ENCODE measurements at places on chromosomes 1 and 21. TPM values are rescaled to one million over a fixed set of nuclear protein-coding genes. Genes with fewer than 3 reads are reported as not detected.

The STMN1 gene
- 745 TPM for polyA plus RNA-seq

GRCh38 chr1:205760606-205761005 lies 10.6 kb upstream of the NUCKS1 start:
- DNase-seq = no peak

The TRIM45 gene
- polyA plus RNA-seq = 20.3 TPM

GRCh38 chr1:203871114-203871880 lies 9.9 kb downstream of the SNRPE start:
- DNase-seq = peak; percentile 79

DNA sequence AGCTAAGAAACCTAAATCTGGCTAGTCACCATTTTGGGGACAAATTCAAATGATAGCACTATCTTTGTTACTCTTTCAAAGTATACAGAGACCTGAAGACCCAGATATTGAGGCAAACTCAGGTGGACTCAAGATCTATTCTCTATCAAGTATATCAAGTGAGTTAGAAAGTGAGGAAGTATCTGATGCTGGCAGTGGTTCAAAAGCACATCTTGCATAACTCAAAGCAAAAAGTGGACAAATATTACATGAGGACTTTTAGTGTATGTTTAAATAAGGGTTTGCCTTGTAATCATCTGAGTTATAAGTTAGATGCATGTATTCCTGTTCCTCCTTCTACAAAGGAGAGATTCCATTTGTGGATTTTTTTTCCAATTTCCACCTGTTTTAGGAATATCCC lies 338.4 kb downstream of the DISC1 start:
- DNase-seq = no peak

DNA sequence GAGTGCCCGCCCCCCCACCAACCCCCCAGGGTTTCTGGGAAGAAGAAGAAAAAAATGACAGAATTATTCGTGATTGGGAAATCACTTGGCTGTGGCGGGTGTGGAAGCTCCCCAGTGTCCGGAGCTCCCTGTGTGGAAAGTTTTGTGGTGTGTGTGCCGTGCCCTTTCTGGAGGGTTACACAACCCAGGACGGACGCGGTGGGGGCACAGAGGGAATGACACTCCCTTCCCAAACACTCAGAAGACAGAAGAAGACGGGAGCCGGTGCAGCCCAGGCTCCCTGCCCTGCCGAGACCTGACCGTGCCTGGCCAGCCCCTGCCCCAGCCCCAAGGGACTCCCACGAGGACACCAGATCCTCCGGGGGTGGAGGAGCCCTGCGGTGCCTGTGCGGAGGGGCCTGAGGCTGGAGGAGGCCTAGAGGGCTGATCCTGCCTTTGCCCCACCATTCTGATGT lies 33.0 kb upstream of the ADARB1 start:
- no peak for DNase-seq

The HES4 gene
- 19.2 TPM for polyA plus RNA-seq

The TCEA3 gene
- polyA plus RNA-seq = 357 TPM

DNA sequence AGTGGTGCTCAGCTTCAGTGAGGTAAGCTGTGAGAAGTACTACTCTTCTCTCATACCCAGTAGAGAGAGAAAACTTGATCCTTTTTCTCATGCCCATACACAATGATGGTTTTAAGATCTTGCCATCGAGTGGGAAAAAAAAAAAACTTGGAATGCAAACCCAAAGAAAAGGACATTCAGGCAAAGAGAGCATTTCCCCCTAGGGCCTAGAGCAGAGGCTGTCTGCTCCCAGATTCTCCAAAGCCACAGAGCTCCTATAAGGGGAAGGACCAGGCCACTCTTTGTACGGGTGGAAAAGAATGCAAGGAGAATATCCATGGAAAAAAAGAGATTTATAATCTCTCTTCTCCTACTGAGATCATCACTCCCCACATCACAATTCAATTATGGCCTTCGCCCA lies 34.9 kb downstream of the MROH9 start:
- DNase-seq = no peak

GRCh38 chr1:12620488-12620865 lies 2.5 kb upstream of the DHRS3 start:
- no peak for DNase-seq

GRCh38 chr1:85297855-85298629 lies 21.6 kb upstream of the BCL10 start:
- peak; percentile 98 for DNase-seq

- peak; percentile 32 for DNase-seq
Observed at GRCh38 chr21:33229099-33229783, 497 bp upstream of the IFNAR2 start.

- no peak for DNase-seq
Observed at GRCh38 chr21:30478004-30478403, 2.2 kb downstream of the KRTAP19-1 start.

Data from muscle of leg (tissue), 16 donors.